ENCODE measurements at places on chromosomes 2 and 18.

DNA sequence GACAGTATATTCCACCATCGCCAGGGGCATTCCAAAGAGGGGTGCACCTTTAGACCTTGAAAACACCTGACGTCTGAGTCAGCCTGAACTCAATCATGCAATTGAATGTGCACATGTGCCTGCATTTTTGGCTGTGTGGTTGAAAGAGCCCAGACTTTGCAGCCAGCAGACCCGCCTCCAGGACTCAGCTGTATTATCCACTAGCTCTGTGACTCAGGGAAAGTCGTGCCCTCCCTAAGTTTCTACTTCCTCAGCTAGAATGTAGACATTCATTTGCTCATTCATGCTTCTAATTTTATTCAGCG, 94.2 kb downstream of the LRRC30 start:
- no peak for DNase-seq

GRCh38 chr2:42922790-42923579, 130.6 kb upstream of the HAAO start:
- DNase-seq: no peak

- DNase-seq: no peak
Observed at GRCh38 chr2:120222186-120223033, 790 bp downstream of the TMEM185B start.

DNA sequence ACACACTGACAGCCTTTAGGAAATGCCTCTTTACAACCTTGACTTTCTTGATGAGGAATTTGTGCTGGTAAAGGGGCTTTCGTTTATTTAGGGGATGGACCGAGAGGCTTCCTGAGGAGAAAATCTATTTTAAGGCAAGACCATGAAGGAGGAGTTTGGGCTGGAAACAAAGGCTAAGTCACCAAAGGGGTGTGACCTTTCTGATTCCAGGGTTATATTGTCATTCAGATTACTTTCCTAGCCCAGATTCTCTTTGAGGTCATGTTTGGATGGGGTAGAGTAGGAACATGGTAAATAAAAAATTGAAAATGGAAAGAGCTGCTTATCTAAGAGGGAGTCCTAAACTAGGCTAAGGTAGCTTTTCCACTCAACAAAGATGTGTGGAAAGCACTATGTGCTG, 77.1 kb upstream of the UGP2 start:
- no peak for DNase-seq

- no peak for DNase-seq
Observed at GRCh38 chr2:206316141-206316540, 41.7 kb downstream of the ZDBF2 start.
